GM19239 (cell line): ENCODE measurements at places on chromosomes 11 and 22.

DNA sequence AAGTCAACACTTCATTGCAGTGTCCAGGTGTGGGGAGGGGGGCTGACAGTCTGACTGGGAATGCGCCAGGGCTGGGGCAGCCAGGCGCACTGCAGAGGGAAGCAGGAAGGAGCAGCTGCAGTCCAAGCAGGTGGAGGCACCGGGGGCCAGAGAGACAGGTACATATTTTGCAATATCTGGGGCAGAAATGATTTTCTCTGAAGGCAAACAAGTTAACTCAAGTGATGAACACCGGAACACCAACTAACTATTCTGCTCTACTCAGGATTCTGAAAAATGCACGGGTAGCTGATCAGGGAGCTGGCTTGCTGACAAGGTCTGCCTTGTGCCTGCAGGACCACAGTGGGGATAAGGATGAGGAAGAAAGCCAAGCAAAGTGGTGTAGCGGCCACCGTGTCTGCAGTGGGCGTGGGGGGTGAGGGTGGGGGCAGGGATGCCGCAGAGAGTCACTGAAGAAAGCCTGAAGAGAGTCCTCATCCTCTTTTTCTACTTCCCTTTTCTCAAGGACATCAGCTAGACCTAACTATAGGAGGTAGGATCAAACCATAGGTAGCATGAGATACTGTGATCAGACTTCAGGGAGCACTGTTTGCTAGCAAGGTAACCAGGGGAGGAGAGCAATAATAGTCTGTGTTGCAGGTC, 83.4 kb downstream of the SCN3B start:
- no peak for DNase-seq

GRCh38 chr22:45246060-45246985, 5.6 kb upstream of the KIAA0930 start:
- no peak for DNase-seq

- DNase-seq, result no peak
Observed at GRCh38 chr11:65871811-65872548, 620 bp downstream of the EFEMP2 start.

DNA sequence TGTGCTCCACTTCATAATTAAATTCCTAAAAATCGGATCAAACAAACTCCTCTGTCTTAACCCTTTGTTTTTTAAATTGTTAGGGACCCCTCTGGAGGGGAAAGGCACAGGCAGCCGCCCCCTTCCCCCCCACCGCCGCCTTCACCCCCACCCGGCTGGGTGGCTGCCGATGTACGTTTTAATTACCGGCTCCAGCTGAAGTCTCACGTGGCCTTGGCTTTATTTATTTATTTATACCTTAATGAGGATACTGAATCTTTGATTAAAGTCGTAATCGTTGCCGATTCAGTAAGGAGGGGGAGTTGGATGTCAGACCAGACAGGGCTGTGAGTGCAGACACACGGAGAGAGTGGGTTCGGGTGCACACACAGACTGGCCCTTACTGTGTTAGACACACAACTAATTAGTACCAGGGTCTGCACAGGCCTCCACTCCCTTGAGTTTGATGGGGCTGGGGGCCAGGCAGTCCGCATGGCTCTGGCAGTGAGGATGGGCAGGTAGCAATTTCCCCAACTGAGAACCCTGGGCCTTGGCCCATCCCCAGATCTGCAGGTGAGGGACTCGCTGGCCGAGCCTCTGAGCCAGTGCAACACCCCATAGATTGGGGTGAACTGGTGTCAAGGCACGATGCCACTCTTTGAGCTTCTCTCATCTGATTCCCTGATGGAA, 51.3 kb upstream of the NNMT start:
- DNase-seq, result no peak

GRCh38 chr11:63769042-63769713, 603 bp upstream of the ZFTA start:
- DNase-seq, result peak; percentile 54

DNA sequence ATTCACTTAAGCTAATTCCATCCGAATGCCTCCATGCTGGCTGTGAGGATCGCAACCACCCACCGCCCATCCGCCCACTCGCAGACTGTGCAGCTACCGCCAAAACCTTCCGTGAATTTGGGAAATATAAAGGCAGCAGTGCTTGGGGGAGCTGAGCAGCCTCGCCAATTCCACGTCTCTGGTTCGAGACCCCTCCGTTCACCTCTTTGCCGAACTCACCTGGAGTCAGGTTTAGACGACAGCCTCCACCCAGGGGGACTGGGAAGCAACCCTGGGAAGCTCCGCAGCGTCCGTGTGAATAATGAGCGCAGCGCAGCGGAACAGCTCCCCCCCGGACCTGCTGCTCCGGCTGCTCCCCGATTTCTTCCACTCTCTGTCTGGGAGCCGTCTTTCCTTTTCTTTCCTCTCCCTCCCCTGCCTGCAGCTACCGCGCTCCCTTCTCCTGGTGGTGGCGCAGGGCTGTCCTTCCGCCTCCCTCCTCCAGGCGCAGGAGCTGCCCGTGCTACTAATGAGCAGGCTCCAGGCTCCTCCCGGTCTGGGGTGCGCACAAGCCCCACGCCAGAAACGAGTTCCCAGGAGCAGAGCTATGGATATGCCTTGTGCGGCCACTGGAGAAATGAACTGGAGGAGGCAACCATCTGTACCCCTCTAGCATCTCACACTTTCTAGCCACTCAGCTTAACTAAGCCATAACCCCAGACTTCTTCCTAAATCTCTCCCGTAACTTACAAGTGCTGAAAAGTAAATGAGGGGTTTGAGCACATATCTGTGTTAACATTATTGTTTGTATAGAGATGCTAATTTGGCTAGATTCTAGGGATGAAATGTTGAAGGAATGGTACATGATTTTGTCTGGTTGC, 107.3 kb downstream of the XKR3 start:
- DNase-seq, result no peak

GRCh38 chr22:28148816-28149465, 229.9 kb upstream of the PITPNB start:
- DNase-seq, result no peak

GRCh38 chr11:45530776-45531175, 134.6 kb downstream of the CHST1 start:
- DNase-seq, result no peak

DNA sequence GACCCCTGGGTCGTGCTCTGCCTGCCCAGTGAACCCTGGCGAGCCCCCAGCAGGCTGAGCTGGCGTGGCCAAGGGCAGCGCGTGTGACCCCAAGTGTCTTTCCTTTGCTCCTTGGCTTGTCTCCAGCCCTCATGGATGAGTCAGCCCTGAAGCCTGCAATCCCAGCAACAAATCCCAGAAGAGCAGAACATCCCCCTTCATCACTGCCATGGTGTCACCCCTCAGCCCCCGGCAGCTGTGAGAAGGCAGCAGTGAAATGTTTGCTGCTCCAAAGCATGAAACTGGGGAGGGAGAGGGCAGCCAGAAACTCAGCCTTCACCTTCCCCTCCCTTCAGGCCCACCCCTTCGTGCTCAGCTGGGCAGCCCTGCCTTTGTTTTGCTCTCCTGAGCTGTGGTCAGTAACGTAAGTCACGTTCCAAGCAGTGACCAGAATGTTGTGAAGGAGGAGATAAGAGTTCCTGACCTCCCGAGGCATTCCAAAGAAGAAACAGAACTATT, 29.8 kb downstream of the ADAMTS15 start:
- DNase-seq, result no peak

DNA sequence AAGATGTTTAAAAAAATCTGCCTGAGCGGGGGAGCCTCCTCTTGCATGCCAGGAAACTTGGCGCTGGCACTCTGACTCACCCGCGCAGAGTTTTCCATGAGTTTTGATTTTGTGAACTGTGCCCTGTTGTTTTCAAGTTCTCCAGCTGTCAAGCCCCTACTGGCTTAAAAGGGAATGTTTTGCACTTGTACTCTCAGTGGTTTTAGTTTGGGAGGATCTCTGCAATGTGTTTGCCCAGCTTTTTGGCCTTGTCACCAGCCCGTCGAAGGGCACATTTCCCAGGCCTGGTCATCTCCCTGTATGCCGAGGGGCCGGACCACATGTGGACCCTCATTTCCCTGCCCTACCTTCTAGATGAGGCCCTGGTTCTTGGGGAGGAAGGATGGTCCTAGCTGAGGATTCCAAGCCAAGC, 12.2 kb downstream of the MRGPRF start:
- no peak for DNase-seq

GRCh38 chr11:64681171-64681570, 41.8 kb downstream of the NRXN2 start:
- DNase-seq, result no peak

- no peak for DNase-seq
Observed at GRCh38 chr22:42930810-42931420, 73.8 kb upstream of the ARFGAP3 start.

DNA sequence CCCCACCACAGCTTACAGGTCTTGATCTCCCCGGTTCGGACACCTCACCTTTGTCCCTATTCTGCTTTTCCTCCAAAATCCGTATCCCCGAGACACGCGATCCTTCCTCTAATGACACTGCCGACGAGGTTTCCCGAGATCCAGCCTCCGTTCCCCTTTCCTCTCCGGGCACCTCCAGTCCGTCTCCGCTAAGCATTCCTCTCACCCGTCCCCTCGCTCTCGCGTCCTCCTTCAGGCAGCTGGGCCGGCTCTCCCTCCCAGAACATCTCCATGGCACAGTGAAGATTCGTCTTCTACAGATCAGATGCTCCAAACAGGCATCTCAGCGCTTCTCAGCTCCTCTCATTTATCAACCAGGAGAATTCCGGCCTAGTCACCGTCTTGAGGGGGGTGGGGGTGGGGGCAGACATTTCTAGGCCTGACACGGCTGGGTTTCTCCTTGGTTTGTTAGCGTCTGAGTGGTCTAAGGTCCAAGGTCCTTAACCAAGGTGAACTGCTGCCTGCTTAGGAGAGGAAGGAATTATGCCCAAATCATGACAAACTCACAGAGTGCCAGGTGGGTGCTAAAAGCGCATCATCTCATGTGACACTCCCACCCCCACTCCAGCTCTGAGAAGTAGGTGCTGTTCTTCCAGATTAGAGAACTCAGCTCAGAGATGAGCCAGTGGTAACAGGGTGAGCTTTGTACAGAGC, at the start of gene SPTBN2:
TSS of gene SPTBN2 (minus strand) at position 524 of the 693 bp plus-strand sequence. CDS start 7,976 bp downstream, outside the sequence.
- DNase-seq, result no peak

DNA sequence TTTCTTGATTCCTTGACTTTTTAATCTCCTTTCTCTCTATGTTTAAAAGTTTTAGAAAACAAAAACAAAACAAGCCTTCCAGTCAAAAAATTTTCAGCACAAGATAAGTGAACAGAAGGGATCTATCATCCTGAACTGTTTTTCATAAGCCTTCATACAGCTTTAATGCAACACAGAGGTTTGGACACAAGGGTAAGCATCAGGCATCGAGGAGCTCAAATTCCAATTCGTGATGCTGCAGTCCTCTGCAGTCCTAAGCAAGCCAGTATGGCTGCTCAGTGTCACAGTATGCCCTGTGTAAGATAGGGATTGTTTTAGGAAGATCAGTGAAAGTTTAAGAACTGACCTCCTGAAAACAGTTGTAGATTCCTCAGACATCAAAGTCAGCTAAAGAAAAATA, 740.9 kb downstream of the NTM start:
- no peak for DNase-seq

- no peak for DNase-seq
Observed at GRCh38 chr22:37701141-37701786, 4.4 kb downstream of the TRIOBP start.

- DNase-seq, result no peak
Observed at GRCh38 chr22:44933666-44934453, 75.9 kb downstream of the PHF21B start.

GRCh38 chr11:120413480-120413879, 77.3 kb downstream of the ARHGEF12 start:
- no peak for DNase-seq

GRCh38 chr11:75700940-75701339, 16.7 kb upstream of the MOGAT2 start:
- no peak for DNase-seq

DNA sequence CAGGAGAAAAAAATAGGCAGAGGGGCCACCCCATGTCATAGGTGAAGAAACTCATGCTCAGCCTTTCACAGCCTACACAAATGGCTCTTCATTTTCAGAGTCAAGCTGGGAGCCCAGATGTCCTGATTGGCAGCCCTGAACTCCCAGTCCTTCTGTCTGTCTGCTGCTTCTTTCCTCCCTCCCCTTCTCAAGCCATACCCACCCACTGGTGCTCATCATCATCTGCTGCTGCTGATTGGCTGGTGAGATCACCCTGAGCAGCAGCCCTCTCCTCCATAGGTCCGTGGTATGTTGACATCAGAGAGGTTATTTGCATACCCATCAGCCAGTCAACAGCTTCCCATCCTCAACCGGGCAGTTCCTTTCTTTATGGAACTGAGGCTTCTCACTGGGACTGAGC, 46.1 kb upstream of the PRDM11 start:
- no peak for DNase-seq

DNA sequence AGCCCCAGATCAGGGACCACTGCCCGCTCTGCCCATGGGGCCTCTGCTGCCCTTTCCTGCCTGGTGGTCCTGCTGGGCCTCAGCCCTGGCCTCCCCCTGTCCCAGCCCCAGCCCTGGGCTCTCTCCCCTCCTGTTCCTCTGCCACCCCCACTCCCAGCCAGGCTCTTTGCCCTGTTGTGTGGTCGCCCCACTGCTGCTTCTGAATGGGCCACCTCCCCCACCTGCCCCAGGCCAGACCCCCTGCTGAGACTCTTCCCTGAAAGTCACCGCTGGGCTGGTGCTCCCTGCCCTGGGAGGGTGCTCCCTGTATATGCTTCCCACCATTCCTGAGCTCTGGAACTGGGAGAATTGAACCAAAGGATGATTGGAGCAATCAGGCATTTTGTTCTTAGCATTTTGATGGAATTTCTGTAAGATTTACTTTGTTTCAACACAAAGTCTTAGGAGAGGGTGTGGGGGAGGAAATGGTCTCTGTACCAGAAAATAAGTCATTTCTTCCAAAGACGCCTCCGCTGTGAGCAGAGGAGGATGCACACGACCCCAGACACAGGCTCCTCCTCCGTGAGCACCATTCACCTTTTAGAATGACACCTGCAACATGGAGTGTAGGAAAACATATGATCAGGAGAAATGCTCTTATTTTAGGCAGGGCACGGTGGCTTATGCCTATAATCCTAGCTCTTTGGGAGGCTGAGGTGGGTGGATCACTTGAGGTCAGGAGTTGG, 5.2 kb downstream of the APOBEC3B start:
- DNase-seq, result no peak

DNA sequence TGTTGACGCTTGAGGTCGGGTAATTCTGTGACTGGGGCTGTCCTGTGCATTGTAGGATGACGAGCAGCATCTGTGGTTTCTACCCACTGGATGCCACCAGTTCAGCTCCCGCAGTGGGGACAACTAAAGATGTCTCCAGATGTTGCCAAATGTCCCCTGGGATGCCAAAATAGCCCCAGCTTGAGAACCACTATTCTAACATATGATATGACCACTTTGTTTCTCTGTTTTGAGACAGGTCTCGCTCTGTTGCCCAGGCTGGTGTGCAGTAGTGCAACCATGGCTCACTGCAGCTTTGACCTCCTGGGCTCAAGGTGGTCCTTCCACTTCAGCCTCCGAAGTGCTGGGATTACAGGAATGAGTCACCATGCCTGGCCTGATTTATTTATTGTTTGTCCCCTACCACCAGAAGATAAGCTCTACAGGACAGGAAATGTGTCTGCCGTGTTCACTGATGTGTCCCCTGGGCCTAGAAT, 4.4 kb upstream of the MEN1 start:
- DNase-seq, result no peak

DNA sequence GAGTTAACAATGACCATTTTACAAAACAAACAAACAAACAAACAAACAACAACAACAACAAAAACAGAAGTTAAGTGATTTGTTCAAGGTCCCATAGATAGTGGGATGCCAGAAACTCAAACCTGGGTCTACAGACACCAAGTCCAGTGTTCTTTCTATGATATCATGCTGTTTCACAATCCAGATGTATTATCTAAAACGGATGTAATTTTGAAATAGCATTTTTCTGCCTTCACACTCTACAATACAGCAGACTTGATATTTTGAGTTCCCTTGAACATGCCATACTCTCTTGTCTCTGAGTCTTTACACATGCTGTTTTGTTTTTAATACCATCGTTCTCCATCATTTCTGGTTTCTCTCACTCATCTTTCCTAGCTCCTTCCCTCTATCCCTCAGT, 104.5 kb downstream of the RELT start:
- no peak for DNase-seq
